Thoracic aorta (tissue), 2 donors: ENCODE measurements at places on chromosomes 11 and 22. TPM values are rescaled to one million over a fixed set of nuclear protein-coding genes. Genes with fewer than 3 reads are reported as not detected.
A peak's percentile ranks its signal among the peaks of the same experiment; 100 is the strongest.

Gene LRRC74B
- not detected for total RNA-seq

Gene HEPN1
- 0.41 TPM for total RNA-seq

Gene PRG2
- not detected for total RNA-seq

Gene ELF5
- not detected for total RNA-seq

Gene LRRC55
- total RNA-seq: not detected

Gene ABCG4
- total RNA-seq: not detected

Gene TRIM6
- 3.0 TPM for total RNA-seq

Gene TSPAN4
- total RNA-seq: 107 TPM

Gene SYT8
- total RNA-seq: 3.4 TPM

Gene SESN3
- 37.9 TPM for total RNA-seq

- H3K27me3 ChIP-seq: no peaks in the 10 kb centered on the region
- no peaks in the 10 kb centered on the region for H3K36me3 ChIP-seq
- peaks cover 21% of the 10 kb centered on the region for H3K4me1 ChIP-seq
- H3K4me3 ChIP-seq: no peak overlapping the region
- no peak overlapping the region for H3K27ac ChIP-seq
- no peak for DNase-seq
Observed at GRCh38 chr11:80593648-80594374, 1153.0 kb upstream of the TENM4 start.

- DNase-seq: no peak
- no peaks in the 10 kb centered on the region for H3K27me3 ChIP-seq
- H3K27ac ChIP-seq: no peak overlapping the region
- H3K4me3 ChIP-seq: no peak overlapping the region
- H3K4me1 ChIP-seq: peaks cover 17% of the 10 kb centered on the region
Observed at GRCh38 chr11:110757962-110758755, 45.9 kb upstream of the ARHGAP20 start.

DNA sequence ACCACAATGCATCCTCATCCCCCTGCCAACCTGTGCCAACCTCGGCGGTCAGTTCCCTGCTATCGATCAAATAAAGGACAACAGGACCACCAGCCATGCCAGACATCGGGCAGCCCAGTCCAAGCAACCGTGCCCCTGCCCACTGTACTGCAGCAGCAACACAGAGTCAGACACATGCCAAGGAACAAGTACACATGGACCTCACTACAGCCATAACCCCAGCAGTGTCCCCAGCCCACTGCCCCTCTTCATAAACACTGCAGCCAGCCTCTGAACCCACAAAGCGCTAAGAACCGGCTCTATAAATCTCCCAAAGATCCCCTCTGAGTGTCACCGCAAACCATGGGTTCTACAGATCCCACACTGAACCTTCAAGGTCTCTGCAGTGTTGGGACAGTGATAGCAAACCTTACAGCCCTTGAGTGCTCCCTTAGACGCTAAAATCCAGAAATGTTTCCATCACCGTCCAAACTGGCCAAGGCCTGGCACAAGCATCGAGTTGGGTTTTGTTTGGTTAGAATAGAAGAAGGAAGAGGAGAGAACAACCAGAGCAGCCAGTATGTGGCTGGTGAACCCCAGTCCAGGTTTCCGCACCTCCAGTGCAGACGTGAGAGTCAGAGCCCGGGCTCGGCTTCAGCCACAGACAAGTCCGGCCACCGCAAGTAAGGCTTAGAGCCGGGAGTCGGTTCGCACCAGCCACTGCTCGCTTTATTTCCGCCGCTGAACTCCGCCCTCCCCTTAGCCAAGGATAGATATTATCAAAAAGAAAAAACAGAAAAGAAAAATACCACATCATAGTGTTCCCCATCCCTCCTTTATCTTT is 7.9 kb downstream of the PAX6 start:
- no peak overlapping the region for H3K27ac ChIP-seq
- no peak overlapping the region for H3K4me3 ChIP-seq
- no peaks in the 10 kb centered on the region for H3K36me3 ChIP-seq
- peaks cover 19% of the 10 kb centered on the region for H3K4me1 ChIP-seq
- H3K27me3 ChIP-seq: peaks cover 88% of the 10 kb centered on the region
- no peak for DNase-seq

GRCh38 chr11:125379981-125380380 is 116.1 kb downstream of the FEZ1 start:
- H3K27ac ChIP-seq: no peak overlapping the region
- H3K4me1 ChIP-seq: peaks cover 16% of the 10 kb centered on the region
- no peak for DNase-seq

GRCh38 chr11:130840679-130841078 is 75.6 kb downstream of the SNX19 start:
- H3K27ac ChIP-seq: no peak overlapping the region
- H3K27me3 ChIP-seq: no peaks in the 10 kb centered on the region
- DNase-seq: no peak
- H3K4me3 ChIP-seq: no peak overlapping the region

GRCh38 chr11:130798280-130798679 is 118.0 kb downstream of the SNX19 start:
- no peak overlapping the region for H3K4me3 ChIP-seq
- no peak overlapping the region for H3K27ac ChIP-seq
- DNase-seq: no peak
- H3K36me3 ChIP-seq: no peaks in the 10 kb centered on the region
- no peaks in the 10 kb centered on the region for H3K27me3 ChIP-seq

DNA sequence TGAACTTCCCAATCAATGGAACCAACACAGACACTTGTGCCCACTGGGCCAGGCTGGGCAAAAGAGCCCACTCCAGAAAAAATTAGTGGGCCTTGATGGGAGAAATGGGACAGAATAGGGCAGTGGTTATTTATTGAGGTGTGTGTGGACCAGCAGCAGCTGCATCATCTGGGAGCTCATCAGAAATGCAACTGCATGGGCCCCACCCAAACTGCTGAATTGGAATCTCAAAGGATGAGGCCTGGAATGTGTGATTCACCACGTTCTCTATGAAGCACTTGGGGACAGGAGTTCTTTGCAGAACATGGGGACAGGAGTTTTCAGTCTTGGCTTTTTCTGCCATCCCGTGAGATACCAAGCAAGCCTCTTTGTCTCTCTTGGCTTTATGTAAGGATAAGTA is 255.6 kb upstream of the PLET1 start:
- no peaks in the 10 kb centered on the region for H3K4me1 ChIP-seq
- DNase-seq: no peak
- H3K4me3 ChIP-seq: no peak overlapping the region

- no peak overlapping the region for H3K4me3 ChIP-seq
- no peaks in the 10 kb centered on the region for H3K27me3 ChIP-seq
- peaks cover under 1% of the 10 kb centered on the region for H3K4me1 ChIP-seq
- peaks cover 77% of the 10 kb centered on the region for H3K36me3 ChIP-seq
- no peak for DNase-seq
Observed at GRCh38 chr11:72230764-72231365, 6.3 kb downstream of the INPPL1 start.

- no peak overlapping the region for H3K27ac ChIP-seq
- no peaks in the 10 kb centered on the region for H3K36me3 ChIP-seq
- H3K27me3 ChIP-seq: no peaks in the 10 kb centered on the region
- no peak overlapping the region for H3K4me3 ChIP-seq
- no peaks in the 10 kb centered on the region for H3K4me1 ChIP-seq
Observed at GRCh38 chr11:96035031-96035739, 111.3 kb upstream of the MTMR2 start.

GRCh38 chr11:18011633-18012032 is 1.2 kb downstream of the SERGEF start:
- H3K36me3 ChIP-seq: no peaks in the 10 kb centered on the region
- DNase-seq: no peak
- peak overlapping the region; percentile 87 for H3K4me3 ChIP-seq
- peaks cover 4% of the 10 kb centered on the region for H3K4me1 ChIP-seq
- peak overlapping the region; percentile 99 for H3K27ac ChIP-seq

- no peak overlapping the region for H3K27ac ChIP-seq
- no peak overlapping the region for H3K4me3 ChIP-seq
- DNase-seq: no peak
- no peaks in the 10 kb centered on the region for H3K4me1 ChIP-seq
- H3K27me3 ChIP-seq: no peaks in the 10 kb centered on the region
- H3K36me3 ChIP-seq: no peaks in the 10 kb centered on the region
Observed at GRCh38 chr22:48957987-48958321, 869.7 kb downstream of the BRD1 start.

DNA sequence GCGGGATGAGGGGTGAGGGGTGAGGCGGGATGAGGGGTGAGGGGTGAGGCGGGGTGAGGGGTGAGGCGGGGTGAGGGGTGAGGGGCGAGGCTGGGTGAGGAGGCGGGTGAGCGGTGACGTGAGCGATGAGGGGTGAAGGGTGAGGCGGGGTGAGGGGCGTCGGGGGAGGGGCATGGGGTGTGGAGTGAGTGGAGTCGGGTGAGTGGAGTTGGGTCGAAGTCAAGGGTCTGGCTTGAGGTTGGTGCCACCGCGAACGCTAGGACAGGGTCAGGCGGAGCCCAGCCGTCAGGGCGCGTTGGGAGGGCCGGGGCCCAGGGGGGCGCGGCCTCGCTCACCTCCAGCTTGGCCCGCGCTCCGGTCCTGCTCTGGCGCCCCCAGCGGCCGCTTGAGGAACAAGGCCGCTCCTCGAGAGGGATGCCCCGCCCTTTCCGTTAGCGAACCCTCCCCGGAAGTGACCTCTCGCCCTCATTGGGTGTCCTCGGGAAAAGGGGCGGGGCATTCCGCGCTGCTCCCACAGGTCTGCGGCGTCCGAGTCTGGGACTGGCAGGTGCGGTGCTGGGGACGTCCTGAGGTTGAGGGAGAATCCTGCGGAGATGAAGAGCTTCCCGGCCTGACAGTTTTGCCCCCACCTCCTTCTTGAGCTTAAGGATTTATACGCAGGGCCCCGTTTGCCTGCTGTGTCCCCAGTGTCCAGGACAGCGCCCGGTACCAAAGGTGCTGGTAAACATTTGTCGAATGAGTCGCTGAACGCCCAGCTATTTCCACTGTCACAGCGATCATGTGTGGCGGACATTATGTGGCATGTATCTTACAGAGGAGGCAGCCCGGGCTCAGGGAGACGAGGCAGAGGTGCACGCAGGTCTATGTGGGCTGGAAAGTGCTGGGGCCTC is at the start of gene SYCE3:
TSS of gene SYCE3 (minus strand) at position 397 of the 890 bp plus-strand sequence. CDS start 6,514 bp downstream, outside the sequence.
- H3K36me3 ChIP-seq: no peaks in the 10 kb centered on the region
- peak; percentile 88 for DNase-seq
- no peaks in the 10 kb centered on the region for H3K27me3 ChIP-seq

DNA sequence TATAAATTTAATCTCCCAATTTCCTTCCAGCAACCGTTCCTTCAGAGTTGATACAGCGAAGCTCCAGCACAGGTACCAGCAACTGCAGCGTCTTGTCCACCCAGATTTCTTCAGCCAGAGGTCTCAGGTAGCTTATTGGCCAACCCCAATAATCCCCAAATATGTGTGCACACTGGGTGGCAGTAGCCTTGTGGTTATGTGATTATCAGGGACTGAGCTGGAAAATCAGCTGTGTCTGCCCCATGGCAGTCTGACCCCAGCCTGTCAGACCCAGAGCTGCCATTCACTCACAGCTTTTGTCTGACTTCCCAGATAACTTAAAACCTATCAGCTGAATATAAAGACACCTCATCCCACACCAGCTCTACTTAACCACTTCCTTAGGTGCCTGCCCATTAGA is 2.0 kb downstream of the HSCB start:
- H3K4me3 ChIP-seq: no peak overlapping the region
- peaks cover 20% of the 10 kb centered on the region for H3K36me3 ChIP-seq
- DNase-seq: no peak
- H3K4me1 ChIP-seq: peaks cover 13% of the 10 kb centered on the region
- H3K27me3 ChIP-seq: no peaks in the 10 kb centered on the region
- H3K27ac ChIP-seq: no peak overlapping the region

- no peak overlapping the region for H3K4me3 ChIP-seq
- no peaks in the 10 kb centered on the region for H3K36me3 ChIP-seq
- H3K27me3 ChIP-seq: no peaks in the 10 kb centered on the region
- H3K27ac ChIP-seq: no peak overlapping the region
- no peaks in the 10 kb centered on the region for H3K4me1 ChIP-seq
Observed at GRCh38 chr11:103958475-103959215, 77.8 kb upstream of the DDI1 start.

- no peak overlapping the region for H3K27ac ChIP-seq
- DNase-seq: no peak
- H3K36me3 ChIP-seq: no peaks in the 10 kb centered on the region
- H3K4me1 ChIP-seq: no peaks in the 10 kb centered on the region
- H3K27me3 ChIP-seq: no peaks in the 10 kb centered on the region
Observed at GRCh38 chr11:1232883-1233321, 10.0 kb downstream of the MUC5B start.

- no peaks in the 10 kb centered on the region for H3K36me3 ChIP-seq
- no peaks in the 10 kb centered on the region for H3K4me1 ChIP-seq
- H3K27ac ChIP-seq: no peak overlapping the region
- H3K4me3 ChIP-seq: no peak overlapping the region
Observed at GRCh38 chr11:118219732-118220131, 5.1 kb downstream of the JAML start.

- no peaks in the 10 kb centered on the region for H3K4me1 ChIP-seq
- no peaks in the 10 kb centered on the region for H3K36me3 ChIP-seq
- H3K27me3 ChIP-seq: no peaks in the 10 kb centered on the region
- H3K27ac ChIP-seq: no peak overlapping the region
- H3K4me3 ChIP-seq: no peak overlapping the region
- DNase-seq: no peak
Observed at GRCh38 chr11:59724066-59724465, 10.4 kb upstream of the OR10V1 start.

DNA sequence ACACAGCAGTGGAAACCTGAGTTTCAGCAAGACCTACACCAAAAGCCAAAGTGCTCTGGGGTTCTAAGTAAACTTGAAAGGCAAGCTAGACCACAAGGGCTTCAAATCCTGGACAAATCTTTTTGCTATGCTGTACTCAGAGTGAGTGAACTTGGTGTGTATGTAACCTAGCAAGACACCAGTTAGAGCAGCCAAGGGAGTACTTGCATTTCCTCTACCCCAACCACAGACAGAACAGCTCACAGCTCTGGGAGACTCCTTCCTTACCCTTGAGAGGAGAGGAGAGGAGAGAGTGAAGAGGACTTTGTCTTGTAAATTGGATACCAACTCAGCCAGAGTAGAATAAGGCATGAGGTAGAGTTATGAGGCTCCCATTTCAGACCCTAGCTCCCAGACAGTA is 71.4 kb downstream of the CTSC start:
- H3K27me3 ChIP-seq: no peaks in the 10 kb centered on the region
- no peak overlapping the region for H3K27ac ChIP-seq
- DNase-seq: no peak

DNA sequence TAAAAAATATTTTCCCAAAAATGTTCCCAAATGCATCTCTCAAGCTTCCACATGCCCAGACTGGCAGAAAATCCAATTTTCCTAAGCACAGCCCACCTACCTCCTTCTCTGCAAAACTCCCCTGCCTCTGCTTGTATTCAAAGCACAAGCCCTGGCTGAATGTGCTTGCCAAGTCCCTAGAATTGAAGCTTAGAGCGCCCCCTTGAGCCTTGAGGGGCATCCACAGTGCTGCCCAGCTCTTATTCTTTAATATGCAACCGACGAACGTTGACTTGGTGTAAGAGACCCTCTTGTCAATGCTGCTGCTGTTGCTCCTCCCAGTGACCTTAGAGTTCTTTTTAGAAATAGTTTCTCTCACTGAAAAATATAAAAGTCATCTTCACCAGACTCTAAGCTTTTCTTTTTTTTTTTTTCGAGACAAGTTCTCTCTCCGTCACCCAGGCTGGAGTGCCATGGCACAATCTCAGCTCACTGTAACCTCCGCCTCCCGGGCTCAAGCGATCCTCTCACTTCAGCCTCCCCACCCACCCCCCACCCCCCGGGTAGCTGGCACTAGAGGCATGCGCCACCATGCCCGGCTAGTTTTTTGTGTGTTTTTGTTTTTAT is 63.5 kb upstream of the CAPRIN1 start:
- peak; percentile 8 for DNase-seq
- no peaks in the 10 kb centered on the region for H3K36me3 ChIP-seq
- no peaks in the 10 kb centered on the region for H3K27me3 ChIP-seq
